ENCODE measurements at places on chromosomes 3 and 15.

DNA sequence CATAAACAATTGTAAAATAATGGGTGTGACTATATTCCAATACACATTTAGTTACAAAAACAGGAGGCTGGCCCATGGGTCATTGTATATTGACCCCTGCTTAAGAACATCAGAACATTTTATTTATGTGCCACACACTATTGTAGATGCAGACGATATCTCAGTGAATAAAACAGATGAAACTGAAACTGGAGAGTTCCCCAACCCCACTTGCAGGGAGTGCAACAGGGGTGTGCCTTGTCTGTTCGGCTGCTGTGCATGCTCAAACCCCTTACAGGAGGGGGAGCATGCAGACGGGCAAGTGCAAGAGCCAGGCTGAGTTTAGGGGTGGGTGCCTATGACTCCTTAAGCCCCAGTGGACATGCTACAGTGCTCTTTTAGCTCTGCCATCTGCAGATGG lies 509.6 kb downstream of the IGSF11 start:
- no peak for DNase-seq

DNA sequence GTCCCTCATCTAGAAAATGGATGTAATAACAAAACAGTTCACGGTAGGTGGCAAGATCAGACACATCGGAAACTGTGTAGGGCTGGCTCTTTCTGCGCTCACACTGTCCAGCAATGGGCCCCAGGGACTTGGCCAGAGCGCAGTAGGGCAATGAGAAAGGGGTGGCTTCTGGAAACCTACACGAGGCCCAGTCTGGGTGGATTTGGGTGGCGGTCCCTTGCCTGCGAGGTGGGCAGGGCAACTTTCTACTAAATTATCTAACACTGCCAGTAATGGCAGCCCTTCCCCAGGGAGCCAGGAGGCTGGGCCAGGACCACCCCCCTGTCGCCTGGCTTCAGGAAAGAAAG lies 2.1 kb upstream of the TNK2 start:
- no peak for DNase-seq

DNA sequence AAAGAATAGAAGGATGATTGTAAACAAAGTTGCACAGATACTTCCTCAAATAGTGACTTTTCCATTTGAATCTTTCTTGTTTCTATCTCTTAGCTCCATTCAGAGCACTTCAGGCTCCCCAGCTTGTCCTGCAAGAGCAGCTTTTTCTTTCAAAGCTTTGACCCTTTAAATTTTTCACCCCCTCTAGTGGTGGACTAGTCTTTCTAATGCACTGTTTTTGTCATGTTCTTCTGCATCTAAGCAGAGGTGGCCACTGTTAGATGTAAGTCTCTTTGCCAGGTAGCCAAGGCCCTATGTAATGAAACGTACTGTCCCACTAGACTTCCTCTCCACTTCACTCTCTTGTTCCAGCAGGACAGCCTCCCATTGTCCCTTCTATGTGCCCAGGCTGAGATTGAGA lies 74.0 kb upstream of the MANF start:
- DNase-seq: no peak

DNA sequence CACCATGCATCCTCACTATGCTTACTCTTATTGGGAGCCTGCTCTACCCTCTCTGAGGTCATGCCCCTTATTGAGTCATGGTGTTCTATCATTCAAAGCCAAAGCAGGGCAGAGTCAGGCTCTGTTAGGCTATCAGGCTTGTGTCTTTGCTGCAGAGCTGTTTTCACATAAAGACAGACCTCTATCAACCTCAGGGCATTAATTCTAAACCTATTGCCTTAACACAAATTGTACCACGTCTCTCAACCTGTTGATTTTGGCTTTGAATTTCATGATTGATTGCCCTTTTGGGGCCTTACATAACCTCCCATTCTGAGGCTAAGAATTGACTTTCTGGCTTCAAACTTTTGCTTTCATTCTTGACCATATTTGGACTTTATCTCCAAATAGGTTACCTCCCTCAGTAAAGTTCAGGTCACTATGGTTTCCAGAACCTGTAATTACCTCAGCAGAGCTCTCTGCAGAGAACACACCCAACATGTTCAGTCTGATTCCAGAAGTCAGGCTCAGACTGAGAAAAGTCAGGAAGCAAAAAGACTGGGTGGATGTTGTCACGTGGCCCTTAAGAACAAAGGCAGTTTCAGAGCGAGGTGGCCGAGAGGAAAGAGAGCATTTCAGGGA lies 221.4 kb upstream of the NANOGP8 start:
- no peak for DNase-seq

DNA sequence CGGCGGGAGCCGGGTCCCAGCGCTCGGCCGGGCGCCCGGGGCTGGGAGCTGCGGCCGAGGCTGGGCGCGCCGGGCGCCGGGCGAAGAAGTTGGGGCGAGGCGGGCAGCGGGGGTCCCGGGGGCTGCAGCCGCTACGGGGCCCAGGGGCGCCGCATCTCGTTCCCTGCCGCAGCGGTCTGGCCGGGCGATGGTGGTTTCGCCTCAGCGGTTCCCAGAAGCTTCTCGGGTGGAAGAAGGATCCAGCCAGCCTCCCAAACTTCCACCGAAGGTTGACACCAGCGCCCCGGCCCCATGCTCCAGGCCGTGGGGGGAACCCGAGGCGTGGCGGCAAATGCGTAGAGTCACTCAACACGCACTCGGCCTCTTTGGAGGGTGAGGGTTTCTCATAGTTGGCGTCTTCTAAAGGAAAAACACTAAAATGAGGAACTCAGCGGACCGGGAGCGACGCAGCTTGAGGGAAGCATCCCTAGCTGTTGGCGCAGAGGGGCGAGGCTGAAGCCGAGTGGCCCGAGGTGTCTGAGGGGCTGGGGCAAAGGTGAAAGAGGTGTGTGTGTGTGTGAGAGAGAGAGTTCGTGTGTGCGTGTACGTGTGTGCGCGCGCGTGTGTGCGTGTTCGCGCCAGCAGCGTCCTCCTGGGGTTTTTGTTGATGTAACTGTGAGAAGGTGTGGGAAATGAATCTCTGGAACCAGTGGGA lies 940 bp downstream of the BOC start:
- no peak for DNase-seq

GRCh38 chr3:184491011-184491576 lies 70.5 kb upstream of the EPHB3 start:
- DNase-seq: no peak

DNA sequence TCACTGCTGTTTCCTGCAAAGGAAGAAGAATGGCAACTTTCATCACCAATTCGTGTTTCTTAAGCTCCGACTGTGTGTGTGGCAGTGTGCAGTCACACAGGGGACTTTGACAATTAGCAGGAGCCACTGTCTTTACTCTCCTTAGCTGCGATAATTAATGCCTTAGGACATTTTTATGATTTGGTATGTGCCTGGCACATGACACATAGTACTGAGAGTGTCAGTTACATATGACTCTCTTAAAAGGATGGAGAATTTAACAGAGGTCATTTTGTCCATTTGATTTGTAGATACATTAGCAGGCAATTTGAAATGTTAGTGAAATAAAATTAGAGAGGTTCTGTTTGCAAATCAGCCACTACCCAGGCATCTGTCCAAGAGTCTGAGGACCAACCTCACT lies 128.9 kb upstream of the VEPH1 start:
- no peak for DNase-seq

All from T-helper 1 cell (primary cell).